ENCODE measurements at places on chromosomes 6 and 20.

- DNase-seq = peak; percentile 83
Observed at GRCh38 chr6:107264357-107264840, 149.1 kb upstream of the BEND3 start.

GRCh38 chr6:138450445-138450844, 46.4 kb downstream of the HEBP2 start:
- no peak for DNase-seq

- peak; percentile 47 for DNase-seq
Observed at GRCh38 chr6:74410630-74411029, 714.6 kb downstream of the CD109 start.

- DNase-seq = peak; percentile 67
Observed at GRCh38 chr6:145147559-145147958, 587.8 kb downstream of the EPM2A start.

GRCh38 chr6:24951811-24952299, 16.1 kb upstream of the RIPOR2 start:
- no peak for DNase-seq

GRCh38 chr6:32088487-32089049, 20.6 kb downstream of the TNXB start:
- DNase-seq = no peak

DNA sequence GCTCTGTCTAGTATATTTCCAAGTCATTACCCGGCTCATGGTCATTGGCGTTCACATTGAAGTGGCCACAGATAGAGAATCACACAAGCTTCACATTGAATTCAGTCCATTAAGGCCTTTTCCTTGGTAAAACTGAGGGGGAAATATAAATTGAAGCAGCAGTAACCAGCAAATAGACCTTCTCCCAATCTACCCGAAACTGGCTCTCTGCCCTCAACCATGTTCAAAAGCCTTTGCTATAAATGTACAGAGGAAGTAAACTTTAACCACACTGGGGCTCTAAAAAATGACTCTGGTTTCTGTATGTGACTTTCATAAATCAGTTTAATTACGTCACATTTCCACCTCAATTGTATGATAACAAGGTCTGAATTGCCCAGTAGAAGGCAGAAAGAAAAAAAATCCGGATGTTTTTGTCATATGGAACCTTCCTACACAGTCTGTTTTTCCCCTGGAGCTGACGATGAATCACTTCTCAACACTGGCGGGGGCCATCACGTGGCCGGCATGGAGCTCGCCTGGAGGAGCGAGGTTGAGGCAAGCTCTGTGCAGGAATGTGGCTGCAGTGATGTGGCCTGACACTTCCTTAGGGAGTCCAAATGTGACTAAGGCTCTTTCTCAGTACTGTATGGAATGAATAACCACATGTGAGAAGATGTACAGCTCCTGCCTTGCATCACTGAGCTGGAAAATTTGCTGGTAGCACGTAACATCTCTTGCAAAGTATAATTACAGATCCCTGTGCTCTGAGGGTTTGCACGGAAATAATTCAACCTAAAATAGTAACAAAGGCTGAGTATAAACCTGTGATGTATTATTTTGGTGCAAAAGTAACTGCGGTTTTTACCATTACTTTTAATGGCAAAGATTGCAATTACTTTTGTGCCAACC, 58.6 kb upstream of the SNX9 start:
- DNase-seq = peak; percentile 100

All from GM23248 (cell line).